BJ (cell line): ENCODE measurements at places on chromosomes 1 and 21.

DNA sequence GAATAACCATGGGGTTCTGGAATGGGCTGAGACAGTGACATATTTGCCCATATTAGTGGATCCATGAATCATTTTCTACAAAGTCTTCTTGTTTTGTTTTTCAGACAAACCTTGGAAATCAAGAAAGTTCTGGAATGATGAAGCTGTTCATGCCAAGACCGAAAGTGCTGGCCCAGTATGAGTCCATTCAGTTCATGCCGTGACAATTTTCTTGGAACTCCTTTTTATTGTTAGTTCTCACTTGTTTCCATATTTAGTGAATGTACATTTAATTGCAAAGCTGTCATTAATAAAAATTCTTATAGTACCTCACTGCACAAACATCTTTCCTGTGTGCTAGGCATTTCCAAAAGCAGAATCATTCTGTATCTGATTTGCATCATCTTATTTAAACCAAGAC, 100.6 kb upstream of the KCNJ15 start:
- peak; percentile 59 for DNase-seq

DNA sequence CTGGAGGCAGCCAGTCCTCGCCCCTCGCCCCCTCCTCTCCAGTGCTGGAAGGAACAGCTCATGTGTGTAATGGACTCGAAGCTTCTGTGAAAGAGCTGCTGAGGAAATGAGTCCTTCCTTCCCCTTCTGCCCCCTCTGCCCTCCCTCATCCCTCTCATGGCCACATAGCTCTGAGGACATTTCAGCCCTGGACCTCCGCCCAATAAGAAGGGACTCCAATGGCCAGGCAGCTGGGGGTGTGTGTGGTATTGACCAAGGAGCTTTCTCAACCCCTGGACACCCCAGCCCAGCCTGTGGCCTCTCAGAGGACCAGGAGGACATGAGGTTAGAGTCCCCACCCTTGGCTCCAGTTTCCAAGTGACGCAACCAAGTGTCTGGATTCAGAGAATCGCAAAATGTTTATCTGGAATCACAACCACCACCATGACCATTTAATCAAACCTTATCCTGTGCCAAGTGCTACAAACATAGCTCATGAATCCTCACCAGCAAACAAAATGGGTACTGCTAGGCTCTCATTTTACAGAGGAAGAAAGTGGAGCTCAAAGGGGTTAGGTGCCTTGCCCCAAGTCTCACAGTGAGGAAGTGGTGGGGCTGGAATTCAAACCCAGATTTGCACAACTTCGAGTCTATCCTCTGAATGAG, 47.8 kb upstream of the ECE1 start:
- peak; percentile 78 for DNase-seq

- DNase-seq, result no peak
These were observed 64.4 kb downstream of the GADD45A start for GRCh38 chr1:67749263-67749843.

DNA sequence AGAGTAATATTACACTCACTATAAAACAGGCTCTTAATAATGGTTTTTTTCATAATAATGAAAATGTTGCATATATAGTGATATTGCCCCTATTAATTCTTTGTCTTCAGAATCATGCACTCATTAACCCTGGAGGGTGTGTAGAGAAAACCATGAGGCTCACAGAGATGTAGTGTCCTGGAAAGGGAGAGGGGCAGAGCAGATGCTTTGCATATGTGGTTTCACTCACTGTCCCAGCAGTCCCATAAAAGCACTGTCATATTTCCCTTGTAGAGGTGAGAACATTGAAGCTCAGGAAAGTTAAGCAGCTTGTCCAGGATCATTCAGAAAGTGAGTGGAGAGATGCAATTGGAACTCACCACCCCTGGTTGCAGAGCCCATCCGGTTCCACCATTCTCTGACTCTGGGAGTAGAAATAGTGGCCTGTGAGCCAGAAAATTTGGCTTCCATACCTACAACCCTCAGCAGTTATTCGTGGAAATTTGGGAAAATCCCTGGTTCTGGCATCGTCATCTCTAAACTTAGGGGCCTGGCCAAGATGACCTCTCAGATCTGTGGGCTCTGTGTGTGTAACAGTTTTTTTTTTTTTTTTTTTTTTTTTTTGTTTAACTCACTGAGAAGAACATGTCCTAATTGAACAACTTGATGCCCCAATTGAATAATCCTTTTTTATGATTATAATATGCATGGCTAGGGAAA, 86.4 kb downstream of the RGL1 start:
- DNase-seq, result no peak

DNA sequence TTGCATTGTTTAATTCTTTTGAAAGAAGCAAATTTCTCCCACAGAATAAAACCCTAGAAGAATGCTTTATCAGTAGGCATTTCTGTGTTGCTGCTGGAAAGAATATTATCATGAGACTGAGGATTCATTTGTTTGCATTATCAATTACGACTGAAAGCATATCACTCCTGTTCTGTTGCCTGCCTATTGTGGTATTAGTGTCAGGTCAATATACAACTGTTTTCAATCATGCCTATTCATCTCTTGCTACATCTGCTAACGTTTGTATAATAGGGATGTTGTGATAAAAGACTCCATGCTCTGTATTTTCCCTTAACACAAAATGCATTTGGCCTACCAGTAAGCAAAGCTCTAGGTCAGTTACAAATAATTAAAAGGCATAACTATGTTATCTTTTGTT, 221.5 kb downstream of the PTPRC start:
- no peak for DNase-seq

DNA sequence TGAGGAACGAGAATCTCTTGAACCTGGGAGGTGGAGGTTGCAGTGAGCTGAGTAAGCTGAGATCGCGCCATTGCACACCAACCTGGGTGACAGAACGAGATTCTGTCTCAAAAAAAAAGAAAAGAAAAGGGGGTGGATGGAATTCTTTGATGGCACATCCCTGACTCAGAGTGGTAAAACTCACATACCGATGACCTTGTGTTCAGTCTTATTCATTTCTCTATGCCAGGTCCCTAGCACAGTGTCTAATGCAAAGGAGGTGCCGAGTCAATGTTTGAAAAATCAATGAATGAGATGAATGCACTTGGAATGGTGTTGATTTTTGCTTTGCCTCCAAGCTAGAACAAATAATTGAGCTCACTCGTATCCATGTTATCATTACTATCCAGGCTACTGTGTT, 18.5 kb upstream of the FAM20B start:
- no peak for DNase-seq

DNA sequence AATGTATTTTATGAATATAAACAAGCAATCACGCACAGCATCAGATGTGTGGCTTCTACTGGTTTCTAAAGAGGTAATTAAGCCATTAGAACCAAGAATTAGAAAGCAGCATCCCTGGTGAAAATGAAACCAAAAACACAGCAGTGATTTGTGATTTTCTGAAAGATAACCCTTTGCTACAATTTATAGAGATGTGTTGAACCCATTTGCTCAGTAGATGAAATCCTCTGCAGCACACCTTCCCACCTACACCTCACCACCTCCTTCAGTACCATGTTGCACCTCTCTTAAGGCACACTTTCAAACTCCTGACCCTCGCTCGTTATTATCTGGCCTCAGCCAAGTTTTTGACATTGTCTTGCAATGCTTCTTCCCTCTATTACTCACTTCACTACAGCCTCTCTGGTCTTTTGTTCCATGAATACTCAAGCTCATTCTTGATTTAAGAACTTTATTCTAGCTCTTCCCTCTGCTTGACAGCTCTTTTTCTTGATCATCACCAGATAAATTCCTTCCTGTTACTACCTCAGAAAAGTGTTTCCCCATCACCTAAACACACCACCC, 38.6 kb downstream of the NSL1 start:
- DNase-seq, result no peak

GRCh38 chr1:232878086-232878485, 72.3 kb upstream of the NTPCR start:
- DNase-seq, result no peak

- DNase-seq, result no peak
These were observed 120.6 kb downstream of the LYPLAL1 start for GRCh38 chr1:219294251-219294650.

DNA sequence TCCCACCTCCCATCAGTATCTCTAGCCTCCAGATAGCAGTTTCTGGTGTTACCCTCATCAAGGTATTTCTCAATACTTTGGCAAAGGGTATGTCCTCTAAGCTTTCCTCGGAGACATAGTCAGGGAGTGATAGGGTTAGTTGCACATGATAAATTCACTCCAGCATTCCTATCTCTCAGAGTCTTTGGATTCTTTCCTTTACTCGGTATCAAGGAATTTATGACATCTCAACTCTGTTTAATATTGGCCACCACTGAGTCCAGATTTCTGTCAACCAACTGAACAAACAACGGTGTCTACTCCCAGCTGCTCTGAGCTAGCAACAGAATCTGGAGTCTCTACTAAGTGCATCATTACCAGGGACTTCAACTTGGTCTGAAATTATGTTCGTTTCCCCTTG, 233.4 kb downstream of the TM2D1 start:
- peak; percentile 25 for DNase-seq

GRCh38 chr1:179082333-179082998, 596 bp downstream of the TOR3A start:
- no peak for DNase-seq

GRCh38 chr1:9726905-9727595, 75.5 kb downstream of the PIK3CD start:
- no peak for DNase-seq

DNA sequence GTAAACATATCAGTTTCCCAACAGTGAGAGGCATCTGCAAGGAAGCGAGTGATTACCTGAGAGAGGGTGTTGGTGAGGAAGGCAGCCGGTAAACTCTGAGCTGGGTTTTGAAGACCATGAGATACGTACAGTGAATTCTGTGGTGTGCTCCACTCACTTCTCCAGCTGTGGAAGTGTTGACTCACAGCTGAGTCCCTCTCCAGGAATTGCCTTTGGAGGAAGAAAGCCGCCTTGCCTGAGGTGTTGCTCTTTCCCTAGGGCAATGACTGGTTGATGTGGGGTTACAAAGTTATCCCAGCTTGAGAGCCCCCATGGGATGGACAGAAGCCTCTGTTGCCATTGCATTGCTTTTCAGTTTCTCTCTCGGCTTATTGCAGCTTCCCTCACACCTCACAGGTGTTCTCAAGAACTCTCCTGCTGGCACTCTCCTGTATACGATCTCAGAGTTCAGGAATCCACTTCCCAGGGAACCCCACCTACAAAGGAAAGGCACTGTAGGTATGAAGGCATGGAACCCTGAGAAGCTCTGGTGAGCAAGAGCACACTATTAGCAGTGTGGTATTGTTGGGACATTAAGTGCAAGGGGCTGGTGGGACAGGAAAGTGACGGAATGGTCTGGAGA, 10.8 kb downstream of the NHLH1 start:
- DNase-seq, result no peak
